T-cell (primary cell): ENCODE measurements at places on chromosomes 12 and 14.

DNA sequence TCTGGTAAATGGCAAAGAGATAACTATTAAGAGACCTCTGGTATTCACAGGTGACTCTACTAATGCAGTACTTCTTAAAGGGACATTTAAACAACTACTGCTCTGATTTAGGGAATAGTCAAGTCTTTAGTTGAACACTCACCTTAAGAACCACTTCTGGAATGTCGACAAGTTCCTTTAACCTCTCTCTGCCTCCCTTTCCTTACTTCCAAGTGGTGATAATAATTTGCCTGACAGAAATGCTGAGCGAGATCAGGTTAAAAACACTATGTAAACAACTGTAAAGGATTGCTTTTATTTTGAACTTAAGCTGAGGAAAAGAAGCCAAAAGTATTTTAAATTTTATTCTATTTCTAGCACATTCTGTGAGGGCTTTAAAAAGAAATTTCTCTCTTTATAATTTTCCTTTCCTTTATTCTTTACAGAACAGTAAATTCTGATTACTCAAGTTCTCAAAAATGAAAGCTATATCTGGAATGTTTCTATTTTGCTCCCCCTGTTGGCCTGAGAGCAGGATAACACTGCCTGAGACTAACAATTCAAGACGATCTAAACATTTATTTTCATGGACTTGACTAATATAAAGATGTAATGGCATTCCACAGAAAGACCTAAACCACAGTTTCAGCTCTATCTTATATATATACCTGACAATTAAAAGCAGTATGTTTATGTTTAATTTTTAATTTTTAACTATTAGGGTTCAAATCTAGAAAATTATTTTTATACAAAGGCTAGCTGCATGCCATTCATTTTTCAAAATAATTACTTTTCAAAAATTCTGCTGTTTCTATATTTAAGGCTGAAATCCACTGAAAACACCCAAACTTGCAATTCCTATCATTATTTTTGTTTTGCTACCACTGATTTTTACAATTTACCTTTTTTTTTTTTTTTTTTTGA is 29.2 kb downstream of the ZCCHC8 start:
- no peak for DNase-seq

GRCh38 chr12:45660330-45660729 is 69.2 kb upstream of the ARID2 start:
- no peak for DNase-seq

DNA sequence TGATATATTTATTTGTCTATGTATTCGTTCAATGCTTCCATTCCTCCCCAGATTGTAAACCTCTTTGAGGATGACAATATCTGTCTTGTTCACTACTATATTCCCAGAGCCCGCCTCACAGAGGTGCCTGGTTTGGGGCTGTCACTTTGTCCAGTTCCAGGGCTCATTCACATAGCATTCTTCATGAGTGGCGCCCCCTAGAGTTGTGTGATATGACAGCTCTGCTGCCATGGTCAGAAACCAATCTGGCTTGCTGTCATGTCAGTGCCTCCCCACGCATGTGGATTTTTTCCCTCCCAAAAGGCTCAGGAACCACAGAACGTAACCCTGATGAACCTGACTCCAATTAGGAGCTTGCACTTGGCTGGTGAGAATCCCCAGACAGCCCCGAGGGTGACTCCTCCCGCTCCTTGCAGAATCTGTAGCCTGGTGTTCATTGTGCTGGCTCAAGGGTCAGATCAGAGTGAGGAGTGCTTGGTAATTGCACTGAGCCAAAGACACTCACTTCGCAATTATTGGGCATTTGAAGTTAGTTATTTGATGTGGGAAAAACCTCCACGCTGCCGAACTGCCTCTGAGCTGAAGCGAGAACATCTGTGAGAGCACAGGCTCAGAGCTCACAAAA is 145.5 kb downstream of the PTPN11 start:
- no peak for DNase-seq

- no peak for DNase-seq
Measured at GRCh38 chr14:38507299-38507698, 251.4 kb upstream of the CLEC14A start.

DNA sequence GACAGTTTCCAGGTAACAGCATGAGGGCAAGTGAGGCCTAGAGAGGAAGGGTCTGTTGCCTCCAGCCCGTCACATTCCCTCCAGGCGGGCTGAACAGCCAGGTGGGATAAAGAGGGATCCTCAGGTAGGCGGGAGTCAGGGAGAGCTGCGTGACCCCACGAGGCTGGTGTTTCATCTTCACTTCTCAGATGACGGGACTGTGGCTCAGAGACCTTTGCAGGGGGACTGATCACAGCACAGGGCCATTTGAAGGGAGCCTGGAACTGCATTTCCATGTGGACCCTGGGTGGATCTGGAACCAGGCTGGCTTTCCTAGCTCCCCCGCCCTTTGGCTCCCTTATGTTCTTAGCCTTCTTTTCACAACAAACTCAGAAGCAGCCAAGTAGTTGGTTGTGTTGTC is 37.4 kb downstream of the SH2B3 start:
- DNase-seq: no peak

- DNase-seq: no peak
Measured at GRCh38 chr12:47736216-47736615, 10.9 kb upstream of the ENDOU start.

DNA sequence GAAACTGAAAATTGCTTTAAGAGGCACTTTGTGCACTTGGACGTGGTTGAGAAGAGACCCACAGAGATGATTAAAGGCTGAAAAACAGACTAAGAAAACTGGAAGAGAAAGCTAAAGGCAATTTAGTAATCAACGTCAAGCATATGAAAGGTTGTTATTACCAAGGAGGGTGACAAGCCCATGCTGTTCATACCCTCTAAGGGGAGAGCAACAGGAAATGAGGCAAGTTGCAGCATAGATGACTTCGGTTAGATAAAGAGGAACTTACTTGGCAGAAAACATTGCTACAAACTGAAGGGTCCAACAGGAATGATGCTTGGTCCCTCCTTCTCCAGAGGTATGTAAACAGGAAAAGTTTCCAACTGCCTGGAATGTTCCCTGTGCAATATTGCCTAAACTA is 107.8 kb downstream of the DUSP6 start:
- DNase-seq: no peak

- no peak for DNase-seq
Measured at GRCh38 chr12:464484-465267, 4.9 kb downstream of the B4GALNT3 start.

GRCh38 chr14:49970474-49971147 is 77.7 kb downstream of the ARF6 start:
- DNase-seq: no peak

- DNase-seq: no peak
Measured at GRCh38 chr14:69572030-69572840, 2.4 kb downstream of the CCDC177 start.

GRCh38 chr12:123077298-123078119 is 73.4 kb downstream of the PITPNM2 start:
- no peak for DNase-seq

DNA sequence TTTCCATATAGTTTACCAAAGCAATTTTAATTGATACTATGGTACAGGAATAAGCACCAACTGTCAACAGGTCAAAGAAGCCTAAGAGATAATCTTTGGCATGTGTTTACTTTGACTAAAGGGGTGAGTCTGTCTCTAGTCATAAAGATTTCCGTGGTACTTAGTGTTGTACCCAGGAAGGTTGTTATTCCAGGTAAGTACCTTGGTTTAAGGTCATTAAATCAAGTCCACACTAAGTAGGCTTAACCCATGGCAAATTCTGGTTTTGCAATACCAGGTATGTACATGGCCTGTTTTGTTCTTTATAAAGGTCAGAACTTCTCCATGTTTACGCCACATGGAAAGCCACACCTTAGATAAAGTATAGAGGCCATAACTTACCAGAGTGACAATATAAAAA is 10.0 kb downstream of the MAX start:
- DNase-seq: no peak

GRCh38 chr14:28120391-28120790 is 646.2 kb upstream of the FOXG1 start:
- no peak for DNase-seq

- DNase-seq: peak; percentile 22
Measured at GRCh38 chr12:113302886-113303640, 31.8 kb downstream of the SLC8B1 start.

- no peak for DNase-seq
Measured at GRCh38 chr14:54299410-54300363, 97.1 kb upstream of the CDKN3 start.

DNA sequence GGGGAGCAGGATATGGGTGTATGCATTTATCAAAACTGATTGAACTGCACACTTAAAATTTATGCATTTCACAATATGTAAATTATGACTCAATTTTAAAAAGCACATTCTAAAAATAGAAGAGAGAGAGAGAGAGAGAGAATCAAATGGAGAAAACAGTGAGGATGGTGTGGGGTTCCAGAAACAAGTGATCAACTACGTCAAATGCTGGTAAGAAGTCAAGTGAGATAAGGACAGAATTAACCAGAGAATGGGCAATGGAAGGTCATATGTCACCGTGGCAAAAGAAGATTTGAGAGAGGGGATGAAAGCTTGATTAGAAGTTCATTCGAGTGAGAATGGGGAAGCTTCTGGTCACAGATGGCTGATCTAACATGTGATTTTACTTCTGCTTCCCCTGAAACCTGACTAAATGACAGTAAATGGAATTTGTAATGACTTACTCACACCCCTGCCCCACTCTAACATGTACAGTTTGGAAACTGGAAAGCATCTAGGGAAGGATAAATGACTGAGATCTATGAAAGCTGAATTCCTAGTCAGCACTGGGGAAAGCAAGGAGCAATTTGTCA is 276.5 kb upstream of the AMIGO2 start:
- no peak for DNase-seq

DNA sequence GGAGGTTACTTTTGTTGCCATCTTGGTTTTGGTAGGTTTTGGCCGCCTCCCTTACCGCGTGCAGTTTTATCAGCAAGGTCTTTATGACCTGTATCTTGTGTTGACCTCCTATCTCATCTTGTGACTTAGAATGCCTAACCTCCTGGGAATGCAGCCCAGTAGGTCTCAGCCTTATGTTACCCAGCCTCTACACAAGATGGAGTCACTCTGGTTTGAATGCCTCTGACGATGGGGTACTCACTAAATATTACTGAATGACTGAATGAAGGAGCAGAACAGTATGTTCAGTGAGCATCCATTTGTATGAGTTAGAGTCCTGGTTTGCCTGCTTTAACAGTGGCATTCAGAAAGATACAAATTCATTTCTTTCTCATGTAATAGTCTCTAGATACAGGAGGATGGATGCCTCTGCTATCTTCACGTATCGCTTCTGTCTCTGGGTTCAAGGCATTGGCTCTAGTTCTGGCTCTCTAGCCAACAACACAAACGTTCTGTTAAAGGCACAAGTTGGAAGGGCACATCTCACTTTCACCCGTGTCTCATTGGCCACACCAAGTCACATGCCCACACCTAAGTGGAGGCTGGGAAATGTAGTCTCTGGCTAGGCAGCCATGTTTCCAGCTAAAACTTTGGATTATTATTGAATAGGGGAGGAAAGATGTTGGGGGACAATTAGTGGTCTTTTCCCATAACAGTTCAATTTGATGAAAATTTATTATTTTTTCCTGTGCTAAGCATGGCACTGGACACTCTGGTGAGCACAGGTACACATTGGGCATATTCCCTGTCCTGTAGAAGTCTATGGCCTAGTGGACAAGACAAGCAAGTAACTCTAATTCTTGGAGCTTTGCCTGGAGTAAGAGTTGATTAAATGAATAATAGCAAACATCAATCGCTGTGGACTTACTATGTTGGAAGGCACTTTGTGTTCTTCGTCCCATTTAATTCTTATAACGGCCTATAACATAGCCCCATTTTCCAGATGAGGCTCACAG is 75.2 kb upstream of the RPH3A start:
- no peak for DNase-seq

- DNase-seq: no peak
Measured at GRCh38 chr12:59168647-59169046, 248.3 kb upstream of the LRIG3 start.

DNA sequence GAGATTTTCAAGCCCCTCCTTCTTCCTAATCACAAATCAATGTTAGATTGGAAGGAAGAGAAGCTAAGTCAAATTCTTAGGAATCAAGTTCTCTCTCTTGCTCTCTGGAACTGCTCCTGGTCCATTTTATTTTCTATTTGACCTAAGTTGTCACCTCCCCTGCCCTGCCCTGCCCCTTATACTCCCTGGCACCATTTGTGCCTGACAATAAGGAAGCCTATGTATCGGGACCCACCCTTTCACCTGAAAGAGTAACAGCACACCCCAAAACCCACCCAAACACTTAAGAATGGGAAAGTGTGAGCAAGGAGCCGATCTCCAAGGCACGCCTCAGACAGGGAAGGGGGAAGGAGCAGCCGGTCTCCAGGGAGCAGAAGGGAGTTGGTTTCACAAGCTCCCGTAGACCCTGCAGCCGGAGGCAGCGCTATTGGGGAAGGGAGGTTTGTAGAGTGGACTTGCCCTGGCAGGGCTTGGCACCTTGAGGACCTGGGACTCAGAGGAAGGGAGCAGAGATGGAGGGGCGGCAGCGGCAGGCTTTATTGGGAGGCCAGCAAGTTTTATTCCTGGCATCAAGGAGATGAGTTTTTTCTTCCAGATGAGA is 1.6 kb downstream of the LRRC74A start:
- DNase-seq: no peak
